Right lobe of liver (tissue), 6 donors: ENCODE measurements at places on chromosomes 1 and 21. TPM values are rescaled to one million over a fixed set of nuclear protein-coding genes. Genes with fewer than 3 reads are reported as not detected.

BNIPL gene
- total RNA-seq: not detected

DNA sequence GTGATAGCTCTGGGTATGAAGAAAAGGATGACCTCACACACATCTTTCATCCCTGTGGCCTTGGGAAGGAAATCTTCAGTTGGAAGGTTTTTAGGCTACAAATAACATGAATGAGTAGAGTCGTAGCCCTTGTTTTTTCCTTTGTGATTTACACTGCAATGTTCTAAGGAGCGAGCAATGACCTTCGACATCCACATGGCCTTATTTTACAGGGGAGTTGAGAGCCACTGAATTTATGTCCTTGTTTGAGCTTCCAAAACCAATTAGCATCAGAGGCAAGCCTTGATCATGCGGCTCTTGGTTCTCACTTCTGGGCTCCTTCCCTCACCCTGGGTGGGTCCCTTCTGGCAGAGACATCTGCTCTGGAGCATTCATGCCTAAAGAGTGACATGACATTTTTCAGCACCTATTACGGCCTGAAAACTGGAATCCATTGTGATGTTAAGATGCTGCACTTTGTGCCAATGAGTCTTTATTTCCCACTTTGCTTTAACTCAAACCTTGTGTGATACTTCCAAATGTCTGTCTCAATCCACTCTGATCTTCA is 70.5 kb upstream of the RUNX1 start:
- no peak for DNase-seq

GRCh38 chr1:226663327-226663704 is 75.8 kb downstream of the ITPKB start:
- no peak for DNase-seq

- no peak for DNase-seq
These were observed 215.2 kb downstream of the SLC45A1 start for GRCh38 chr1:8533124-8533523.

GRHL3 gene
- 0.26 TPM for total RNA-seq

- no peak for DNase-seq
These were observed 16.2 kb downstream of the MIER1 start for GRCh38 chr1:66940981-66941380.
